NCI-H748 treated with DMSO at 0.1 percent for 48 hours (cell line): ENCODE measurements at places on chromosomes 3 and 15.

DNA sequence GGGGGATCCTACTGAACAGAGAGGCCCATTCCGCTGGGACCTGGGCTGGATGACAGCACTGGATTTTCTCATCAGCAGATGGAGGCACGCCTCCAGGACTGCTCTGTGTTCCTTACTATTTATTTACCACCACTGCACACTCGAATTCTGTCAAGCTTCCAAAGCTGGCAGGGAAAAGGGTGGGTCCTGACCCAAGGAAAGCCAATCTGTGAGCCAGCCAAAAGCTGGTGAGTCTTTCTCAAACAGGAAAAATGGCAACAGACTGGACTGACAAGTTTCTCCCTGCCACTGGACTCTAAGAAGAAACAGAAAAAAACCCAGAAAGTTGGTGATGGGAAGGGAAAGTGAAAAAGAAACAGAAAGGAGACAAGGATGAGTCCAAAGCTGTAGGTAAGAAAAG is 37.8 kb downstream of the CD47 start:
- no peak for DNase-seq

DNA sequence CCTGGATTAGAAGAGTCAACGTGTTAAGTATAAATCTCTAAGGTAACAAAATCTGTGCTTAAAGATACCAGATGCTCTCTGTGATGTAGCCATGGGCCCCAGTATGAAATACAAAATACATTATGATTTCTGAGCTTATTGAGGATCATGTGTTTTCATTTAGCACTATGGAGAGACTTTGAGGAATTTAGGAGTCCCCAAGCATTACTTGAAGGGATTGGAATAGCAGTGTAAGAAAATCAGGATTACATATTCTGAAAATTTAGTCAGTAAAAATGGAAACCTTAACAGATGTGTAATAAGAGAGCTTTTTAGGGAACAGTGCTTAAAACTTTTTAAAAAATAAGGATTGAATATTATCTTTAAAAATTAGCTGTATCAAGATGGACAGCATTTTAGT is 35.5 kb downstream of the ECT2 start:
- DNase-seq: no peak

GRCh38 chr15:77773903-77774302 is 141.2 kb upstream of the LINGO1 start:
- DNase-seq: no peak

GRCh38 chr3:126524429-126524988 is 554 bp downstream of the CHST13 start:
- no peak for DNase-seq

DNA sequence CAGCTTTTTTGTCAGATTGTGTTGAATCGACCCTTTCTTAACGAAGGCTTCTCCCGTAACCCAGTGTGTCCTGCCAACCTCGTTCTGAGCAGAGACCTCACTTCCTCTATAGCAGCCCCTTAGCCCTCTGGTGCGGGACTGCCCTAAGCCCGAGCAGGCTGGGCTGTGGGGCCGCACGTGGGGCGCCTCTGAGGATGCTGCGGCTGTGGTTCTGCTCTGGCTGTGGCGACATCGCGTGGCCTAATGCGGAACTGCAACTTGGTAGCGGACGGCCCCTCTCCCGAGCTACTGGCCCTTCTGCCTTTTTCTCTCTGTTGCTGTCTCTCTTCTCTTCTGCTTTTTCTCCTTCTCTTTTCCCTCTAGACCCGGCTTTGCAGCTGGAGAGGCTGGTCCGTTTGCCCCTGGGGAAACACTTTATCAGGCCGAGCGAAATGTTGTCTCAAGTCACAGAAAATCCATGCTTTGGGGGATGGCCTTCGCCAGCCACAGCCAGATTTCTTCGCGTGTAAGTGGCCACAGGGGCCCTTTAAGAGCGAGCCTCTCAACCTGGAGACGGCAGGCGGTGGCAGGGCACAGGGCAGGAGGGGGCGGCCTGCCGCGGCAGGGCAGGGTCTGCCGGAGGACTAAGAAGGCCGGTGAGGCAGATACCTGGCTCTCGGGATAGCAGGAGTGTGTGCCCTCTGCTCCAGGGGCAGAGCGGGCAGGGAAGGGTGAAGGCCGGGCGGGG is 19.4 kb upstream of the KIF23 start:
- DNase-seq: no peak

- DNase-seq: no peak
Measured at GRCh38 chr3:167113035-167113830, 266.9 kb downstream of the ZBBX start.

- DNase-seq: no peak
Measured at GRCh38 chr3:113436809-113437208, 4.5 kb downstream of the CFAP44 start.

- no peak for DNase-seq
Measured at GRCh38 chr3:10371789-10372188, 50.9 kb upstream of the SEC13 start.

- DNase-seq: no peak
Measured at GRCh38 chr3:58329150-58329921, 3.4 kb upstream of the PXK start.

GRCh38 chr15:66214246-66214645 is 39.3 kb downstream of the MEGF11 start:
- no peak for DNase-seq

DNA sequence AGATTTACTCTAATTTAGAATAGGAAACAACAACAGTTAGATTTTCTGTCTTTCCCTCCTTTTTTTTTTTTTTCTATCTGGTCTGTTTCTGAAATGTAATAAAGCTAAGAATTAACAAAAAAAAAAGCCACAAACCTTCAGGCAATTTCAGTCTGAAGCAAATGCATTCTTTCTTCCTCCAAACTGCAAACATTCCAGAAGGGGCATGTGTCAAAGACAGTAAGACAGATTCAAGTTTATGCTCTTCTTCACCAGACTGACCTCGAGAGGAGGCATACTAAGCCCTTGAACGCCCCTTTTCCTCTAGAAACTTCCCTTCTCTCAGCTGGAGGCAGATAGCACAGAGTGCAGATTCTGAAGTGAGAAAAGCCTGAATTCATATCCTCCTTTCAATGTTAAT is 654.6 kb upstream of the LMCD1 start:
- no peak for DNase-seq

- DNase-seq: no peak
Measured at GRCh38 chr3:119819806-119820205, 37.9 kb downstream of the NR1I2 start.

DNA sequence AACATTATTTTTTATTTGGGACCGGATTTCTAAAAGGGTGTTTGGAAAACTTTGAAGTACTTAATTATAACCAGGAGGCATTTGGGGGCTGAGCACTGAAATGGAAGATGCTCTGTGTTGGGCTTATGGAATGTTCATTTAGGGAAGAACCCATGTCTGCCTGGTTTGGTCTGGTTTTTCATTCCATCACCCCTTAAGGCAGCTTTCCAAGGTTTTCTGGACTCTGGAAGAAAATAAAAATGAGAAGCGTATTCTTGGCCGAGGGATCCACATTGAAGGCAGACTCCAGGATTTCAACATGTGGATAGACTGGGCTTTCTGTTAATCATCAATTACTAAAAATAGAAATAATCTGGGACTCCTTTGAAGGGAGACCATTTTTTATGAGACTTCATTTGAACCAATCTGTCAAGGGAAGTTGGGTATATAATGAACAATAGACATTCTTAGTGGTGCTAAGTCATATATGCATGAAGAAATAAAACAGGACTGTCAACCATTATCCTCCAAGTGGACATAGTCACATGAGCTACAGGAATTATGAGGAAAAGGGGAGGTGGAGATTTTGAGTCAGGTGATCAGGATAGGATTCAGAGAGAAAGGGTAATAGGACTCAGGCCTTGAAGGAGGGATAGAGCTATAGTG is 270.5 kb upstream of the ADAMTS9 start:
- no peak for DNase-seq

GRCh38 chr3:183490211-183490601 is 61.8 kb upstream of the MCF2L2 start:
- no peak for DNase-seq

- DNase-seq: no peak
Measured at GRCh38 chr15:53458736-53459135, 300.7 kb downstream of the WDR72 start.

DNA sequence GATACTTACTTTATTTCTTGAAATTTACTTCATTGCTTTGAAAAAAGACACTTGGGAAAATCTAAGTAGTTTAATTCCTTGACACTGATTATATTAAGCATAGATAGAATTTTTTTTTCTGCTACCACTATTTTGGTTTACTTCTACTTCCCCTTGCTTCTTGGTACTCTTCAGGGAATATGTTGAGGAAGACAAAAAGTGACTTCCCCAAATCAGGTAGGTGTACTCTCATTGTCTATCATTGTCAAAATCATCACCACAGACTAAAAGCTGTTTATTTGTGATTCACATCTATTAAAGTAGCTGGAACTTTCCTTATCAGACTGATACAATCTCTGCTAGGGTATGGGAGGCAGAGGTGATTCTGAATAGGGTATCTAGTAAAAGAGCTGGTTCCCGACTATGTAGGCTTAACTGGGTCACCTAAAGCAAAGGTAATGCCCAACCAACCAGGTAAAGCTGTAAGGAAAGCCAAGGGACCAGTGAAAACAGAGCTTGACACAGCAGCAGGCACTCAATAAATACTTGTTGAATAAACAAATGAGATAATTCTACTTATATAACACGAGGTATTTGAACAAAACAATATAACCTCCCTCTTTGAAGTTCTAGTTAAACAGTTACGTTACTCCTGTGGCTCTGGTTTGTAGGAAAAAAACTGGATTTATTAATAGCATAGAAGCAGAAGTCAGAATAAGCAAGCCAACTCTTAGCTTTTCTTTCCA is 346.9 kb downstream of the PLCL2 start:
- DNase-seq: no peak

- no peak for DNase-seq
Measured at GRCh38 chr15:65091946-65092770, 15.6 kb downstream of the KBTBD13 start.

DNA sequence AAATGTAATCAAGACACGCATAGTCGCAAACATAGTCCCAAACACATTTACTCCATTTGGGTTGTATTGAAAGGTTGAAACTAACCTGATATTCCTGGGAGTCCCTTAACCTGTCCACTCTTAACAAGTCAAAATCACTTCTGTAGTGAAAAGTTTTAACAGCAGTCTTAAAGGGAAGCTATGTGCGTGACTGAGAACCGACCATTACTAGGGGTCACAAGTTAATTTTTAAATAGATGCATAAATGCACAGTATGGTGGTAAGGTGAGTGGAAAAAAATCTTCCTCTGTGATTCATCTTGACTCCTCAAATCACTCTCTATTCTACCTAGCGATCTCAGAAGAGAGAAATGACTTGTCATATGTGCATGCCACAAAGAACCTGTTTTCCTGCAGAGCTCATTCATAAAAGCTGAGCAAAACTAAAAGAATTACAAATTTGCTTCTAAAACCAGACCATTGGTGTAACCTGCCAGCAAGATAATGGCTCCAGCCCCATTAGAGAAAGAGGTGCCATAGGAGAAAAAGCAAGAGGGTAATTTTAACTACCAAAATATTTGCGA is 4.8 kb downstream of the GPR15 start:
- DNase-seq: no peak

- DNase-seq: no peak
Measured at GRCh38 chr15:101064795-101065569, 145.8 kb downstream of the LRRK1 start.
